Activated CD8-positive, alpha-beta T cell treated with anti-CD3 and anti-CD28 coated beads, Interleukin-2, amount 10 ng/mL, durations not matched to agents 7 days and 5 days (primary cell): ENCODE measurements at places on chromosomes 2 and 18.

- no peak for DNase-seq
Measured at GRCh38 chr18:72588360-72588759, 44.2 kb upstream of the CBLN2 start.

GRCh38 chr2:226607379-226607778 lies 192.2 kb downstream of the IRS1 start:
- DNase-seq = no peak

DNA sequence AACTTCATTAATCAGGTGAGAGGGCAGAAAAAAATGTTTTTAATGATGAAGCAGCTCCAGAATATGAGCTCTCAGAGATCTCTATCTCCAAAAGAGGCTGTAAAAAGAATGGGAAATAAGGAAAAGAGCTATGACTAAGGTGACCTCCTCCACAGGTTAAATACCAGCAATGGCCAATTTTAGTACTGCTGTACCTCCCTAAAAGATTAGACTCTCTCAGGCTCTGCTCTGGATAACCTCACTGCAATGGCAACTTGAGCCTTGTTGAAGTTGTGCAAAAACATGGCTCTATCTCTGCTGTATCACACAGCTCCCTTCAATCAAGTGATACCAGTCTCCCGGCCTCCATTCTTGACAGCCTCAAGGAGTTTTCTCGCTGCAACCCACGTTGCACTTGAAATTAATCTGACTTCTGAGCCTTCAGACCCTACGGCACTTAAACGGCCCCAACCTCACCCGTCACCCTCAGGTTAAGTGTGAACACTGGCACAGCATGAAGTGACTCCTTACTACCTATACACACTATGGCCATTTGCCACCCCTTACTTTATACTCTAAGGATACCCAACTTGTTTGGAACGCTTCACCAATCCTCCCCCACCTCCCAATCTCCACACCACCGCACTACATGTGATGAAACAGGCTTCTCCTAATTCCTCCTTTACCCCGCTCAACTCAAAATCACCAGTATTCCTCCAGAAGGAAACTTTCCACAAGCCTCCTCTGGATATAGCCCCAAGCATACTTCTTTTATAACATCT lies 36.3 kb downstream of the SMAD2 start:
- no peak for DNase-seq

DNA sequence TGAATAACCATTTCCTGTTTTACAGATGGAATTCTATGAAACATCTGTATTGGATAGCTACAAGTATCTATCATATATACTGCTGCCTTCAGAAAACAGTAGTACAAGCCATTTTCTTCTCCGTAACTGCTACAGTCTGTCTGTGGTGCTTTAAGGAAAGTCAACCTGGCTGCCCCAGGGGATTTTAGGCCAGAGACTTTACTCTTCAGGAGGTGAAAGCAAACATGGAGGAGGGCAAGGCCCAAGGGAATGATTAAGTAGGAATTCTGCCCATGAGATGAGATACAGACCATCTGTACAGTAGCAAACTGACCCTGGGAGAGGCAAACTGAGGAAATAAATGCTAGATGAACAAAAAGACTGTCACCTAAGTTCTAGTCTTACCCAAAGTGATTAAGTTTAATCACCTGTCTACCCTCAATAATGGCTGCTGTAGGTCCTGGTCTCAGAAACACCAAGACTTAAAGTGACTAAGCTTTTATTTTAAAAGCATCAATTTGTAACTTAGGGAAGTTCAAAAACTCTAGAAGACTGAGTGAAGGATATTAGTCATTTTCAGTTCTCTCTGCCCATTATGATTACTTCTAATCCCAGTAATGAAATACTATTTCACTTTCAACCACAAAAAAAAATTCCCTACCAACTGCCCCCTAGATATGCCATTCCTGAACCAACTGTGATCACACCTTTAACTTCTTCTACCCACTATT lies 14.8 kb downstream of the MBD2 start:
- DNase-seq = no peak

- DNase-seq = no peak
Measured at GRCh38 chr18:46013484-46014189, 46.5 kb upstream of the EPG5 start.

GRCh38 chr18:5166606-5167280 lies 30.3 kb downstream of the AKAIN1 start:
- no peak for DNase-seq

GRCh38 chr2:42639340-42640077 lies 71.1 kb downstream of the MTA3 start:
- no peak for DNase-seq

DNA sequence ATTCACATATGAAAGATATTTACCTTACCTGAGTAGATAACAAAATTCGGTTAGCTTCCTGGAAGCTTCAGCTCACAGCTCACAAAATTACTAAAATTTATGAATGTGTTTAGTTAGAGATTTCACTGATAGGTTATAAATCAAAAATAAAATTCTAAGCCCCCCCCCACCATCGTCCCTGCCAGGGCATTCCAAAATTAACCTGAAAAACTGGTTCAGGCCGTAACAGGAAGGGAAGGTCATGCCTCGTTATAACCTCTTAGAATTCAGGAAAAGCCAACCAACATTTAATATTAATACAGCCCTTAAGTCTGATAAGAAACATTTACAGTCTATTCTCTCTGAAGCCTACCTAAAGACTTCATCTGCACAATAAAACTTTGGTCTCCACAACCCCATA lies 48.9 kb downstream of the COX7A2L start:
- DNase-seq = no peak

GRCh38 chr18:58239879-58240278 lies 195.9 kb downstream of the NEDD4L start:
- DNase-seq = no peak

DNA sequence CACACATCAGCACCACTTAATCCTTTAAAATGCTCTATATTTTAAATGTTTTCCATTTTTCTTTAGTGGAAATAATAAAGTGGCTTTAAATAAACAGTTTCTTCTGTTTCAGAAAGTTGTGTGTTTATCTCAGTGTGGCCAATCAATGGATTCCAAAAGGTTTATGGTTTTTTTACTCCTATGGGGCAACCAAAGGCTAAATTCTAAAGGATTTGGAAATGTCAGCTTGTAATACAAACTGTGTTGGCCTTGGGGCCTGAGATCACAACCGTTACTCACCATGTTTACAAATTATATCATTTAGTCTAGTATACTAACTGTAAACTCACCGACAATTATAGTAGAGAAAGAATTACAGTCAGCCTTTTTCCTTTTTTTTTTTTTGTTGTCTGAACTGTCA lies 827.2 kb downstream of the EPHA4 start:
- no peak for DNase-seq

DNA sequence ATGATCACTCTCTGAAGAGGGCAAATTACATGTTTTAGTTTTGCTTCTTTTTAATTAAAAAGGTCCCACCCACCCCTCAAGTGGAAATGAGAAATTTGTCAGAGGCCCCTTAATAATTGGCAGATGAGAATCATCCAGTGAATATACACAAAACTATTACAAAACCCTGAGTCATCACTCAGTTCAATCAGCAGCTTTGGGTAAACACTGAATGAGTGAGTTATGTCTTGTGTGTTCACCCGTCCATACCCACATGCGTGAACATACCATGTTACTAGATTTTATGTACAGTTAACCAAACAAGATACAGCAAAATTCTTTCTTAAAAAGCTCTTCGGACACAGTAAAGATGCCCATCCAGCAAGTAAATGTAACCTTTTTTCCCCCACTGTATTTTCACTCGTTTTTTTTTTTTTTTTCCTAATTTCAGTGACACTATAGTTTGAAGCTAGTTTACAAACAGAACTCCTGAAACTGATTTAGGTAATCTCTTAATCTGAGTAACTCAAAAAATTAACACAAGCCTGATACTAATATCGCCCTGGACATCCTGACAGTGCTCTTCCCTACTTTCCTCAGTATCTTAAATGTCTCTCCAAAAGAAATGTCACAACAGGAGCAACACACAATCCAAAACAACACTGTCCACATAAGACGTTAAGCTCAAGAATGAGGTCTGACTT lies 1.4 kb downstream of the PSME4 start:
- no peak for DNase-seq

- no peak for DNase-seq
Measured at GRCh38 chr18:59021500-59021899, 118.2 kb upstream of the SEC11C start.

DNA sequence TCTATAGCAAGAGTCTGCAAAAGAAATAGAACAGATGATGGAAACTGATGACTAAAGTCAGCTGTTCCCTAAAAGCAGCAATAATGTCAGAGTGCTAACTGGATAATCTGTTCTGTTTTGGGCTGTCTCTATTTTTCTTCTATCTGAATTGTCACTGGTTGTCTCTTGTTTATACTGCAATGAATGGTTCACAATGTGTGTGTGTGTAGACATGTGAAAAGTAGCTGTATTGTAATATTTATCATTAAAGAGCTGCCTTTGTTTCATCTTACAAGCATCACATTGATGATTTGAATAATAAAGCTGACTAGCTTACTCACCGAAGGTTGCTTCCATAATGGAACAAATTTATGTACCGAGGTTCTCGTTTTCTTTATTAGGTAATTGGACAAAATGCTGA lies 456.0 kb upstream of the ZEB2 start:
- DNase-seq = no peak

- DNase-seq = no peak
Measured at GRCh38 chr18:34695310-34695709, 14.8 kb upstream of the DTNA start.

DNA sequence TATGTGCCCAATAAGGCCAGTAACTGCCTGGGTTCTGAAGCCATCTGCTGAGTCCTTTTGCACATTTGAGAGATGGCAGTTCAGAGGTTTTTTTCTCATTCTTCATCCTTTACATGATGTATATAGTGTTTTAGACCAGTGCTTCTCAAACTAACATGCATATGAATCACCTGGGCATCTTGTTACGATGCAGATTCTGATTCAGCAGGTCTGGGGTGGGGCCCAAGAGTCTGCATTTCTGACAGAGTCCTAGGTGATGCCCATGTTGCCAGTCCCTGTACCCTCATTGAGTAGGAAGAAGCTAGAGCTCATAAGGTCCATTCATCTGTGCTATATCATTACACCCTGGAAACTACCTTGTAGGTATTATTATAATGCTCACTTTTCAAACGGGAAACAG lies 3.8 kb downstream of the SMYD5 start:
- DNase-seq = no peak

GRCh38 chr2:18703555-18703954 lies 114.2 kb upstream of the NT5C1B start:
- no peak for DNase-seq

GRCh38 chr2:219308142-219309101 lies 779 bp downstream of the PTPRN start:
- peak; percentile 83 for DNase-seq

DNA sequence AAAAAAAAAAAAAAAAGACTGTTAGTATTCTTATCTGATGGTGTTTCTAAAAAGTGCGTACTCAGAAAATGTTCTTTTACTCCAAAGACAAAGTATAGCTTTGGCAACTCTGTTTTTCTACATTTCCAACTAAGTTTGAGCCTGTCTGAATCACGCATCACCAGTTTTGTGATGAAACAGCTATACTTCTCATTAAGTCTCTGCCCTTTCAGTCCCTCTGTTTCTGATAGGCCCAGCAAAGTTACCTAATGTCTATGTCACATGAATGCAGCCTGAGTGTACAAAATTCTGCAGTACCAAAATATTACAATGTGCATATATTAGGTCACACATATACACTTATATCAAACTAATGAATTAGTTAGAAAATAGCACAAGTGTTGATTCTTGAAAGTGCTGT lies 22.4 kb downstream of the TWSG1 start:
- DNase-seq = no peak

- DNase-seq = no peak
Measured at GRCh38 chr18:40531051-40531450, 1424.0 kb upstream of the PIK3C3 start.

DNA sequence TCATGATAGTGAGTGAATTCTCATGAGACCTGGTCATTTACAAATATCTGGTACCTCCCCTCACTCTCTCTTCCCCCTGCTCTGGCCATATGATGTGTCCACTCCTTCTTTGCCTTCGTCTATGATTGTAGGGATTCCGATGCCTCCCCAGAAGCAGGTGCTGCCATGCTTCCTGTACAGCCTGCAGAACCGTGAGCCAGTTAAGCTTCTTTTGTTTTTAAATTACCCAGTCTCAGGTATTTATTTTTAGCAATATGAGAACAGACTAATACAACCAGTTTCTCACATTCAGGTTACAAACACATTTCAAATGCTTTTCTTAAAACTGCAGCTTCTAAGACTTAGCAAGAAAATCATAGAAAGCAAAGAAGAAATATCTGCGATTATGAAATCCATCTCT lies 321.2 kb upstream of the CDH7 start:
- DNase-seq = no peak

DNA sequence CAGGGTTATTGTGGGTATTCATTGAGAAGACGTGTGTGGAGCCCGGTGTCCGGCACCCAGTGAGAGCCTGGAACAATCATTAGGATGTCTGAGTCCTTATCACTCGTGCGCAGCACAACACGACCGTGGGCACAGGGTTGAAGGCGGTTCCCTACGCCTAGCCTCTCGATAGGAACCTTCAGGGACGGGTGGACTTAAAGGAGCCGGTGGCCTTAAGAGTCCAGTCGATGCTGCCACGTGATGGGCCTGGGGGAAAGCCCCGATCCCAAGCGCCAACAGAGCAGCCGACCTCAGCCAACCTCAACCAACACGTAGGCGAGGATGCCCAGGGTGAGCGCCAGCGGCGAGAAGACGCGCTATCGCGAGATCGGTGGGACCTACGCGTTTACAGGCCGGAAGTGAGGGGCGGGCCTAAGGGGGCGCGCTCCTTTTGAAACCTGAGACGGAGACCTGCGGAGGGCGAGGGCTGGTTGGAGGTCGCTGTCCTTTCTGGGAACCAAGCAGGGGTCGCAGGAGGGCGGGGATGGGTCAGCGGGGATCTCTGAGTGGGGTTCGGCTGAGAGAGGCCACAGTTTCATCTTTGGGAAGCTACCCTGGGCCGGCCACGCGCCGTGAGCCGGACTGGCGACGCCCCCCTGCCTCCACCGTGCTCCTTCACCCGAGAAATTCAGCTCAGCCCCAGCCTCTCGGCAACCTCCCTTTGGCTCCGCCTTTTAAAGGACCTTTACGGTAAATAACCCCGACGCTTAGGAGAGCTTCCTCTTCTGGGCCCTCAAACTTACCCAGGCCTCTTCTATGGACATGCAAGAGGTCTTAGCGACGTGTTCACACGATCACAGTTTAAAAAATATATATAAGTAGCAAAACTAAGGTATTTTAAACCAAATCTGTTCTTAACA lies 28.3 kb downstream of the WNT10A start:
- DNase-seq = peak; percentile 92

- DNase-seq = no peak
Measured at GRCh38 chr2:153873052-153874048, 1.6 kb downstream of the GALNT13 start.

DNA sequence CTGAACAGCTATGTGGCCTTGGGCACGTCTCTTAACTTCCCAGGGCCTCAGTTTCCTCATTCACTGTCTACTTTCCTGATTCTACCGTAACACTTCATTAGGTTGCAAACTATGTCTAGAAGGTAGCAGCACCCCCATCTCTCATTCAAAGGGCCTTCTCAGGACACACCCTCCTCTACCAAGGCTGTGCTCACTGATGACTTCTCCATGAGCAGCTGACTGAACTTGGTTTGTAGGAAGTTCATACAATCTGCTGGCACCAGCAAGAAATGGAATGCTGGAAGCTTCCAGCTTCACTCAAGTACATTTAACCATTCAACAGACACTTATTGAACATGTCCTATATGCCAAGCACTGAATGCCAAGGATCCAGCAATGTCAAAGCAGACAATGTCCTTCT lies 250.8 kb upstream of the CTAGE1 start:
- no peak for DNase-seq

GRCh38 chr2:177683661-177684069 lies 291.1 kb downstream of the AGPS start:
- no peak for DNase-seq
